GM18507 (cell line): ENCODE measurements at places on chromosomes 3 and 15.

GRCh38 chr3:153484842-153485241 is 322.8 kb downstream of the RAP2B start:
- DNase-seq = no peak

GRCh38 chr15:74370471-74370870 is 3.0 kb upstream of the CYP11A1 start:
- no peak for DNase-seq

GRCh38 chr15:79700951-79701480 is 195.8 kb downstream of the MTHFS start:
- no peak for DNase-seq

DNA sequence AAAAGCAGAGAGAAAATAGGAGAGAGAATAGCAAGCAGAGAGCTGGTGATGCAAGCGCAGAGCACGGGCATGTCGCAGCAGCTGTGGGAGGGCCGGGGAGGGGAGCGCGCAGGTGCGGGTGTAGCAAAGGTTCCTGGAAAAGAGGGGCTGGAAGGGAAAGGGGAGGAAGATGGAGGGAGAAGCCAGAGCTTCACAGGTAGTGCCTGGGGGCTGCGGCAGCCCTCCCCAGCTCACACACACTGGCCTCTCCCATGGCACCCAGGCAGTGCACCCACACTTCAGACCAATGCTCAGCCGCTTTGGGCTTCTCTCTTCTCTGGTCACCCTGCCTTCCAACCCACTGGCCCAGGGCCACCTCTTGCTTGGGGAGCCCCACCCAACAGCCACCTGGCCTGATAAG is 72.1 kb downstream of the ADAMTS7 start:
- no peak for DNase-seq

DNA sequence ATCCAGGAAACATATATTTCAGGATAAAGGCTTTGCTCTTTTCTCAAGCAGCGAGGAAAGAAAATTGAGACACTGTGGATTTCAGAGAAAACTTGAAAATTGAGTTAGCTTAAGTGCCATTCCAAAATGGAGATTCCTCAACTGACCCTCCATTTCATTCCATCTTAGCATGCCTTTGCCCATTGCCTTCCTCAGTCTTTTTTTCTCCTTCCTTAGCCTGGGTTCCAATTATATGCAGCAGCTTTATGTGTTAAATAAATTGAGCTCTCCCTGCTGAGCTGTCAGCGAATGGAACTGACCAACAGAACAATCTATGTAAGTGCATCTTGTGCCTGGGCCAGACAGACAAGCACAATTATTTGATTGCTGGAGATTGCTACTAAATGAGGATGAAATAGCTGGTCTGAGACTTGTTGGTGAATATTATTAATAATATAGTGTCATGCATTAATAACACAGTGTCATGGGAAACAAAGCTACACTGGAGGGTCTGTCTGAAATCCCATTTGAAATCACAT is 6.9 kb upstream of the DNAJC19 start:
- no peak for DNase-seq

DNA sequence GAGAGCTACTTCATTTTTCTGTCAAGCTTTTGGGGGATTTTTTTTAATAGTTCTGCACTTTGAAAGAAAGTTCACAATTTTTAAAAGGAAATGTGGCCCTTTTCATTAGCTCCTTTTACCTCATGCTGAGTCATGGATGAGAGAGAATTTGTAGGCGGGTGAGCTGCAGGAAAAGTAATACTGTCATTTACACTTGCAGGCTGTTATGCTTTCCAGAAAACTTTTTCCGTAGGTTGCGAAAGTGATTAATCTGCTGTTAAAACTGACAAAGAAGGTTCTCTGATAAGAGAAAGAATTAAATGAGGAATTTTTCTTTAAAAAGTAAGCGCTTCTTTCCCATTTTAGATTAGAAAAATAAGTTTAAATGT is 430.2 kb downstream of the LPP start:
- DNase-seq = no peak

DNA sequence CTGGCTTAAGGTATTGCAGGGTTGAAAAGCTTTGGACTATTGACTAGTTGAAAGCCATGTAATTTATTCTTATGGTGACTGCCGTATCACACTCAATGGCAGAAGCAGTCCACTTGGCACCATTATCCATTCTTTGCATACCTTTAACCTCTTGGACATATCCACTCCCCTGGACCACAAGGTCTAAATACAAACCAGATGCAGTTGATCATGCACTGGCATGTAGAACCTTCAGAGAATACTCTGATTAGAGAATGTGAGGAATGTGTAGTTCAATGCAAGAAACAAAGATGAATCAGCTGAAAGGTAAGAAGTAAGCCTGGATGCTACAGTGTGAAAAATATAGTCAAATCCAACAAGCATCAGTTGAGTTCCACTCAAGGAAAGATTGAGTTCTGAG is 93.1 kb downstream of the FRMD5 start:
- DNase-seq = no peak

GRCh38 chr3:124758851-124759635 is 28.8 kb downstream of the UMPS start:
- DNase-seq = no peak

DNA sequence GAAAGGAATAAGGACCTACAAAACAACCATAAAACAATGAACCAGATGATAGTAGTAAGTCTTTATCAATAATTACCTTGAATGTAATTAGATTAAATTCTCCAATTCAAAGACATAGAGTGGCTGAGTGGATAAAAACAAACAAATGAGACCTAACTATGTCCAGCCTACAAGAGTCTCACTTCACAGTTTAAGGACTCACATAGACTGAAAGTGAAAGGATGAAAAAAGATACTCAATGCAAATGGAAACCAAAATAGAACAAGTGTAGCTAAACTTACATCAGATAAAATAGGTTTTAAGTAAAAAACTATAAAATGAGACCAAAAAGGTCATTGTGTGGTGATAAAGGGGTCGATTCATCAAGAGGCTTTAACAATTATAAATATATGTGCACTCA is 21.9 kb upstream of the NR1I2 start:
- DNase-seq = no peak

- no peak for DNase-seq
Measured at GRCh38 chr3:59367150-59367549, 317.3 kb upstream of the CFAP20DC start.

DNA sequence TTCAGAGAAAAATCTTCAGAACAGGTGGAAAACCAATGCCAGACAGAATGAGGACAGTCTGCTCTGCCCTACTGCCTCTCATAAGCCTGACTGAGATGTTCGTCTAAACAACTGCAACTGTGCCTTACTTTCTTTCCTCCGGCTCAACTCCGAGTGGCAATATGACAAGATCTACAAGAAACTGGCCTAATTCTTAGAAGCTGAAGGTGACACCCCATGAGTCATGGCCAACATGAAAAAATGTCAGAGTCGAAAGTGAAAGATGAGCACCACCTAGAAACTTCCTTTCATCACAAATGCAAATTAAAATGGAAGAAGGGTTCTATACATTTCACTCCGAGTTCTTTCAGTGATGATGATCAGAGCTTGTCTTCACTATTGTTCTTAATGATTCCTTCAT is 12.9 kb downstream of the PCYT1A start:
- DNase-seq = no peak

DNA sequence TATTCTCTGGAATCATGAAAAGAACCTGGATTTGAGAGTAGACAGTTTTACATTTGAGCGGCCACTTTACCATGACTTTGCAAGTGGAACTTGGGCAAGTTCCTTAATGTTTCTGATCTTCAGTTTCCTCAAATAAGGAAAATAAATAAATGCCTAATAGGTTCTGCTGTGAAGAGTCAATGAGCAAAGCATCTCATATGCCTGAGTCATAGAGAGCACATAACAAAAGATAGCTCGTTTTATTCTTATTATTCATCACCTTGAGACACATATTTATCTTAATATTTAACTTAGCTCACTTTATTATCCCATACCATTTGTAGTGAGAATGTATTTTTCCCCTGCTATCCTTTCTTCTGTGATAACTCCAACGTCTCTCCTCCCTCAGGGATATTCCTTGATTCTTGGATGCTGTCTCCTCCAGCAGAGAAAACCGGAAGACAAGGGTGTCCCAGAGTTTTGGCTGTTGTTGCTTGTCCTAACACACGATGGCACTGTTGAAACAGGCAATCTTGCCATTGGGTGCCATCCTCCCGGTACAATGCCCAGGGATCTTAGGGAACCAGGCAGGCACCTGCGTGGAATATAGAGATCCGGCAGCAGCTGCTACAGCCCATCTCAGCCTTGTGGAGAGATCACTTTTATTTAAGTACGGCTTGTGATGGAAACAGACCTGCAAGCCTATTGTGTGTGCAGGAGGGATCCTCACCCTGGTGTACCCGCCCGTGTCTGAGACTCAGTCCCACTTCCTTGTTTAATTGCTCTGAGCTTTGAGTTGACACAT is 33.3 kb upstream of the VPS33B start:
- peak; percentile 29 for DNase-seq

GRCh38 chr3:63918321-63918720 is 6.1 kb upstream of the SCAANT1 start:
- no peak for DNase-seq

DNA sequence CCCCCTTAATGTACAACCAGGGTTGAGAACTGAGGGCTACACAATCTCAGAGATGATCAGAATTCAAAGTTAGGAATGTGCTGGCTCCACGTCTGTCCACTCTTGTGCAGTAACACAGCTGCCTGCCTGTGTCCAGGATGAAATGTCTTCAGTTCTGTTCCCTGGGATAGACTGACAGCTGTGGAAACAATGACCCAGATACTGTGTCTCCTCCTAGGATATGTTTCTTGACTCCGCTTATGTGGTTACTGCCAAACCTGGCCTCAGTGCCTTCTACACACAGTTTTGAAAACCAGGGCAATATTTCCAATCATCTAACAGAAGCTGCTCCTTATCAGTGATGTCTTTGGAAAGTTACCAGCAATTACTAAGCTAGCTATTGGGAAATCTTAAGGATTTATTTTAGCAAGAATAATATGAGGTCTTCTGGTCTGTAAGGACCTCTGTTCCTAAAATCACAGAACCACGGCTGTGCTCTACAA is 67.6 kb downstream of the NOX5 start:
- DNase-seq = no peak

- peak; percentile 44 for DNase-seq
Measured at GRCh38 chr3:40718681-40719080, 193.9 kb downstream of the ZNF621 start.

DNA sequence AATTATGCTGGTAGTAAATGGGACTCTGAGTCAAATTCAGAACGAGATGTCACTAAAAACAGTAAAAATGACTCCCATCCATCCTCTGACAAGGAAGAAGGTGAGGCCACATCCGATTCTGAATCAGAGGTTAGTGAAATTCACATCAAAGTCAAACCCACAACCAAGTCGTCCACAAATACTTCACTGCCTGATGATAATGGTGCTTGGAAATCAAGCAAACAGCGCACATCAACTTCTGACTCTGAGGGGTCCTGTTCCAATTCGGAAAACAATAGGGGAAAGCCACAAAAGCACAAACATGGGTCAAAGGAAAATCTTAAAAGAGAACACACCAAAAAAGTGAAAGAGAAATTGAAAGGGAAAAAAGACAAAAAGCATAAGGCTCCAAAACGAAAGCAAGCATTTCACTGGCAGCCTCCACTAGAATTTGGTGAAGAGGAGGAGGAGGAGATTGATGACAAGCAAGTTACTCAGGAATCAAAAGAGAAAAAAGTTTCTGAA is 15.1 kb upstream of the ZBTB47 start:
- no peak for DNase-seq
